ENCODE measurements at places on chromosomes 3 and 15. TPM values are rescaled to one million over a fixed set of nuclear protein-coding genes. Genes with fewer than 3 reads are reported as not detected.

DNA sequence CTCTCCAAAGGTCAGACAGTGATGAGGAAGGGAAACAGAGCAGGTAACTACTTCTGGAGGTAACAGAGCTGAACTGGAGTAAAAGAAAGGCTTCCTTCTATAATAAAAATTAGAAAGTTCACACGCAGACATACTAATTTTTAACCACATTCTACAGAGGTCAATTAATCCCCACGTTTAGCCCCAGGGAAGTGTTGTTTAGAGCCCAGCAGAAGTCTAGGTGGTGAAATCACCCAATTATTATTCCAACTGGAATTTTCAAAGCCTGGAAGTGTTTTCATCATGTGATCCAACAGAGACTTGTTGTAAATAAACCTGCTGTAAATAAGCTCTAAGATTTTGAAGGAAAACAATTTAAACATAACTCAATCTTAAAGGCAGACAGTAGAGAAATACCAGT, 6.8 kb downstream of the ALDH1A2 start:
- DNase-seq, result no peak

DNA sequence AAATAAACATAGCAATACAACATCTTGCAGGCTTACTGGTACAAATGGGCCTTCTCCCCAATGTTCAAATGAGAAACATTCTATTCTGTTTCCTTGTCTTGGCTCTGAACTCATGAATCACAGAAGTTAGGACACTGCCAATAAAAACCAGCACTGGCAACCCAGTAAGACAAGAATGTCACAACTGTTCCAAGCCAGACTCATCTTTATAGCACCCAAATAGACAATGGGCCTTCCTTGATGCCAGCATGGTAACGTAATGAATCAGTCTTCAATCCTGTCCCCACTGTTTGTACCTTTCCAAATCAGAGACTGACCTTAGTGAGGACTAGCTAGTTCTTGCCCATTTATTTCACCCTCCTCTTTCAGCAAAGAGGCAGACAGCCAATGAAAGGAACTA, 14.1 kb upstream of the RPS17 start:
- no peak for DNase-seq

GRCh38 chr15:51227940-51228732, 110.3 kb downstream of the CYP19A1 start:
- peak; percentile 24 for DNase-seq

MYO1E gene
- 35.7 TPM for total RNA-seq

PP2D1 gene
- not detected for total RNA-seq

DNA sequence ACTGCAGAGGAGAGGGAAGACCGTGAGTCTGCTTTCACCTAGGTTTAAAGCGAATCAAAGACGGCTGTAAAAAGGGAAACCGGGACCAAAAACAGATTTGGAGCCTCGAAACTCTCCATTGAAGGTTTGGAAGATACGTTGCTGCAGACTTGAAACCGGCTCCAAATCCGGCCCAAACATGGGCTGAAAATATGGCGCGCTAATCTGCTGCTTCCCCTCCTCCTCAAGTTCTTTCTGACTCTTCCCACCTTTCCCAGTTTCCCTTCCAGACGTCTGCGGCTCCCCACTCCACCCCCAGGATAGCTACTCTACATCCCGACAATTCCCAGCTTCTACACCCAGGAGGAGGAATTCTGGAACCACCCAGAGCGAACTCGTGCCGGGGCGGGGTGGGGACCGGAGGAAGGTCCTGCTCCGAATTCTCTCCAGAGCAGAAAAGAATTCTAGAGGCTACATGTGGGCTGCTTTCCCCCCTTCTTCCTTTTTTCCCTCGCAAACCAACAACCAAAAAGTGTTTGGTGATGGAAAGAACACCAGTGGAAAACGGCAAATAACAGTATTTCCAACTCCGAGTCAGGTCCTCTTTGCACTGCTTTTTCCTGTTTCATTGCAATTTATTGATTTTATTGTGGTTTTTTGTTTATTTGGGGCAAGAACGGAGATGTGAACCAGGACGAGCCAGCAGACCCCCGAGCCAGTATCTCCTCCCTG, 8.5 kb downstream of the EOMES start:
- DNase-seq, result no peak

Data from omental fat pad (tissue), 4 donors.